Germinal center (tissue), 1 donor: ENCODE measurements at places on chromosomes 7 and 10.

DNA sequence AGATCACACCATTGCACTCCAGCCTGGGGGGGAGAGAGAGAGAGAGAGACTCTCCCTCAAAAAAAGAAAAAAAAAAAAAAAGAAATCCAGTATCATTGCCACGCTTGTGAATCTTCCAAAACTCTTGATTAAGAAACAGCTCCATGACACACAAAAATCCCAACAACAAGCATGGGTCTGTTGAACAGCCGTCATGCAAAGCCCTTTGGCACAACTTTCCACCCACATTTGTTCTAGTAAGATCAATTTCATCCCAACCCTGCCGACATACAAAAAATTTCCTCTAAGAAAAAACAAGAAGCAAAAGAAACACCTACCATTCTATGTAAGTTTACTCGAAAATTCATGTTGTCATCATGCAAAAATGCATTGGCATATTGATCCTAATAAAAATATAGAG is 62.8 kb downstream of the ARMH3 start:
- no peak for DNase-seq

- peak; percentile 82 for DNase-seq
Observed at GRCh38 chr10:86711513-86712316, 43.4 kb downstream of the LDB3 start.

GRCh38 chr10:69813632-69814031 is 11.9 kb downstream of the COL13A1 start:
- DNase-seq = no peak

GRCh38 chr7:52294942-52295341 is 740.5 kb upstream of the POM121L12 start:
- DNase-seq = no peak

DNA sequence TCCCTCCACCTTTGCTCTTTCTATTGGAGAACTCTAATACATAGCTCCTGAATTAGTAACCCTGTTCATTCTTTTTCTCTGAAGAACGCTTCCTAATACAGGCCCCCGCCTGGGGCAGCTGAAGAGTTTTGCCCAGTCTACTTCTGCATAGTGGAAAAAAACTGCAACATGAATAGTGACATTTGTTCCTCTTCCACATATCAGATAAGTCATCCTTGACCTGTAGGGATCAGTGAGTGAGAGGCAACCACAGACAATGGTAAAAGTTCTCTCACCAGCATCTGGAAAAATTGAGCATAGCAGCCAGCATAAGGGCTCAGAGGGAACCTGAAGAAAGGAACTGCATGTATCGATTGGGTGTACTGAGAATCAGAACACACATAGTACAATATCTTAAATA is 262.0 kb downstream of the STK31 start:
- DNase-seq = no peak

GRCh38 chr10:19119191-19119590 is 70.6 kb downstream of the MALRD1 start:
- no peak for DNase-seq

GRCh38 chr7:27922907-27923641 is 183.1 kb downstream of the TAX1BP1 start:
- no peak for DNase-seq

GRCh38 chr10:73593812-73594211 is 2.7 kb upstream of the USP54 start:
- DNase-seq = no peak

- DNase-seq = peak; percentile 70
Observed at GRCh38 chr10:80462981-80463741, 9.1 kb downstream of the TSPAN14 start.

- DNase-seq = no peak
Observed at GRCh38 chr7:36690514-36691187, 33.6 kb downstream of the AOAH start.

DNA sequence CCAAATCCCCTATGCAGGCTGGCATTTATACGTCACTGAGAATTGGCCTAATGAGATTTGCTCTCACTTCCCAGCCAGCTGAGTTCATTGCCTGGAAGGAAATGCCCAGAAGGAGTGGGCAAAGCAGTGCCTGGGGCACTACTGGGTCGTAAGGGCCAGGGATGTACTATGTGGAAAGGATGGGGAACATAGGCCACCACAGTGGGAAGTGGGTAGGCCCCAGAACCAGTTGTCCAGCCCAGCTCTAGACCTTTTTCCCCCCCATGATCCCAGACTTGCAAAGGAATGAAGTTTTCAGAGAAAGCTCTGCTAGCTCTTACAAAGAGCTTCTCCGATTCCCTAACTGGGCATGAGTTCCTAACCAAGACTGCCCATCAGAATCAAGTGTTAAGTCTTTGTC is 13.9 kb downstream of the TRPV5 start:
- DNase-seq = no peak

DNA sequence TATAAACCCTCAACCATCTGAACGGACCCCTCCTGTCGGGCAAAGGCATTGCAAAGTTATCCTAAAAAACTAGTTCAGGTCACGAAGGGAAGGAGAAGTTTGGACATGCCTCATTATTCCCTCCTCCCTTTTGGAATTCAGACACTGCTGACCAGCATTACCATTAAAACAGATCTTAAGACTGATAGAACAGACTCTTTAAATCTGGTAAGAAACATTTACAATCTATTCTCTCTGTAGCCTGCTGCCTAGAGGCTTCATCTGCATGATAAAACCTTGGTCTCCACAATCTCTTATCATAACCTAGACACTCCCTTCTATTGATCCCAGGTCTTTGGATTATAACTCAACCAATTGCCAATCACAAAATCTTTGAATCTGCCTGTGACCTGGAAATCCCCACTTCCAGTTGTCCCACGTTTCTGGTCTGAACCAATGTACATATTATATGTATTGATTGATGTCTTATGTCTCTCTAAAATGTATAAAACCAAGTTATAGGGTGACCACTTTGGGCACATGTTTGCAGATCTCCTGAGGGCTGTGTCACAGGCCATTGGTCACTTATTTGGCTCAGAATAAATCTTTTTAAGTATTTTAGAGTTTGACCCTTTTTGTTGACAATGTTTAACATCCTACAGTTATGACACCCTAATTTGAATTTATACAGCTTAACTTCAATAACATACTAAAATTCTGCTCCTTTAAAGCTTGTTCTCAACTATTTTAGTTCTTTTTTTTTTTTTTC is 23.5 kb upstream of the CNNM2 start:
- DNase-seq = no peak

GRCh38 chr10:121281576-121281975 is 316.7 kb downstream of the FGFR2 start:
- DNase-seq = no peak

GRCh38 chr10:95236068-95236903 is 42.2 kb downstream of the ACSM6 start:
- no peak for DNase-seq

GRCh38 chr10:31219306-31219705 is 99.7 kb upstream of the ZEB1 start:
- no peak for DNase-seq

- no peak for DNase-seq
Observed at GRCh38 chr7:74615933-74616780, 41.4 kb upstream of the GTF2I start.

DNA sequence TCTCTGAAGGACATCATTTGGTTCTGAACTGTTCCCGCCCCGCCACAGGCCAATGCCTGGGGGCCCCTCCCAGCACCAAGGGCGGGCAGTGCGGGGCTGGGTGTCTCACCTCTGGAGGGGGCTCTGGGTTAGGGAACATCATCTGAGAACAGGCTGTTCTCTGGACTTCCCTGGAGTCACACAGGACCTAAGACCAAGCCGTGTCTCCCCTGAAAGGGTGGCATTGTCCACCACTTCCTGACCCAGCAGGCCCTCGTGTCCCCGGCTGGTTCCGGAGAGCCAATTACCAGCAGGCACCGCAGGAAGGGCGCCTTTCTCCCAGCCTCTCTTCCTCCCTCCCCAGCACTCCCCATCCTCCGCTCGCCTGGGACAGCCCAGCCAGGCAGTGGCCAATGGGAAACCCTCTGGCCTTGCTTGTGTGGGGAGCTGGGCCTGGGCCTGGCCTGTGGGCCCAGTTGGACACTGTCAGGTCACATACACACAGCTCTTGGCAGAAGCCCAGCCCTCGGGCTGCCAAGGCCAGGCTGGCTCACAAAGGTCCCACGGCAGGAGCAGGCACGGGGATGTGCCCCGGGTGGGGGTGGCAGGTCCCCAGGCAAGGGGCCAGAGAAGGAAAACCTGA is 119.5 kb downstream of the SPDYE5 start:
- no peak for DNase-seq
